Stimulated activated CD4-positive, alpha-beta T cell treated with anti-CD3 and anti-CD28 coated beads, Interleukin-15, amount 100 ng/mL, for 1 hour (primary cell): ENCODE measurements at places on chromosomes 11 and 22.
A peak's percentile ranks its signal among the peaks of the same experiment; 100 is the strongest.

DNA sequence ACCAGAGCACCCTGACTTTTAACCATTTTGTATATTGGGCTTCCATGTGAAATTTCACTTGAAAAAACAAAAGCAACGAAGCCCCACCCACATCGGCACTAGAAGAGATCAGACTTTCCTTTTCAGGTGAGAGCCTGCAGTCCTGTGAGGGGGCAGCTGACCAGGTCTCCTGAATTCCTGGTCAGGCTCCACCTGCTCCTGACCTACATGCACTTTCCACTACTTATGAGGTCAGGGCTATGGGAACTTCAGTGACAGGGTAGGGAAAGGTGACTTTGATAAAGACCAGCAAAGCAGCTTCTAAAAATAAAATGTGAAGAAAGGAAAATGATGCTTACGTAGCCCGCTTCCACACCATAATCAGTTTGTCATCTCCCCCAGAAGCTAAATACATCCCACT, 24.7 kb downstream of the HIRA start:
- DNase-seq = no peak

DNA sequence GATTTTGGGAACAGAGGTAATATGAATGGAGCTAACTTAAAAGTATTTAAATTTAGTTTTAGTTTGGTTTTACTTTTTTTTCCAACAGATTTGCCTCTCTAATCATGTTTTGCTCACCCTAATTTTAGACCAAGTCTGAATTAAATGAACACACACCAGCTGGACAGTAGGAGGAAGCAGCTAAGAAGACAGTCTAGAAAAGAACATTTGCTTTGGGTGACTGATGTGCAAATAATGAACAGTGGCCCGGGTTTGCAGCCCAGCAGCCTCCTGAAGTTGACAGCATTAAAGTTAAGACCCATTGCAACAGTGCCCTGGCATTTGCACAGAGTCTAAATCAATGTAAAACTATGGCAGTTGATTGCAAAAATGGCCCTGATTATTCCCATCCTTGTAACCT, 66.4 kb upstream of the SORL1 start:
- DNase-seq = no peak

DNA sequence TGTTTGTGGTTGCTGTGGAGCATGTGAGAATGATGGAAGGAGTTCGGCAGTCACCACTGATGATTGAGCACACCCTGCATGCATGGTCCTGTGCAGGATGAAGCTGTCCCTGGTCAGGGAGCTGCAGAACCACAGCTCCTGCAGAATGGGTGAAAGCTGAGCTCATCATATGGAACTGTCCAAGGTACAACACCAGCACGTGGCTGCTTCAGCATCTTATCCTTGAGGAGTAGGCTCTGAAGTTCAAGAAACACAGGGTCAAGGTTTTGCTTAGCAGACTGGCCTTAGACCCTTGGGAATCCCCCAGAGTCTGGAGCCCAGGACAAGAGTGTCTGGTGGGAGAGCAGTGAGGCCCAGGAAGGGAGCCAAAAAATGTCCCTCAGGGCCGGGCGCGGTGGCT, 182.4 kb upstream of the LARGE1 start:
- no peak for DNase-seq

- DNase-seq = no peak
These were observed 8.6 kb upstream of the INCENP start for GRCh38 chr11:62115085-62115694.

- peak; percentile 43 for DNase-seq
These were observed 53.0 kb upstream of the RDX start for GRCh38 chr11:110349138-110349996.

GRCh38 chr11:103700622-103701021, 335.8 kb upstream of the DDI1 start:
- DNase-seq = no peak

- DNase-seq = no peak
These were observed 16.8 kb downstream of the CRY2 start for GRCh38 chr11:45864041-45864440.

- DNase-seq = no peak
These were observed 7.8 kb upstream of the KDM2A start for GRCh38 chr11:67111261-67111660.

GRCh38 chr11:66159324-66159984, 89.4 kb downstream of the PACS1 start:
- no peak for DNase-seq

DNA sequence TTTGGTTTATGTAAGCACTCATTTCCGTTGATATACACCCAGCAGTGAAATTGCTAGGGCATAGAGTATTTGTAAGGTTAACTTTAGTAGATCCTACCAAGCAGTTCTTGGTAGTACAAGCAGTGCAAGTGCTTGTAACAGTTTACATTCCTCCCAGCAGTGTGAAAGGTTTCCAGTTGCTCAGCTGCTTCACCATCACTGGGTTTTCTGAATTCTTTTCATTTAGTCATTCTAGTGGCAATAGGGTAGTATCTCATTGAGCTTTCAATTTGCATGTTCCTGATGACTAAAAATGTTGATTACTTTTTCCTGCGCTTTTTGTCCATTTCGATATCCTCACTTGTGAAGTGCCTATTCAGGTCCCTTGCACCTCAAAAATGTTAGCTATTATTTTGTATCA, 34.3 kb downstream of the ZNF202 start:
- no peak for DNase-seq

- no peak for DNase-seq
These were observed 35.3 kb downstream of the ZNRF3 start for GRCh38 chr22:28918550-28919271.

GRCh38 chr11:35507688-35508087, 17.7 kb downstream of the PAMR1 start:
- DNase-seq = no peak

DNA sequence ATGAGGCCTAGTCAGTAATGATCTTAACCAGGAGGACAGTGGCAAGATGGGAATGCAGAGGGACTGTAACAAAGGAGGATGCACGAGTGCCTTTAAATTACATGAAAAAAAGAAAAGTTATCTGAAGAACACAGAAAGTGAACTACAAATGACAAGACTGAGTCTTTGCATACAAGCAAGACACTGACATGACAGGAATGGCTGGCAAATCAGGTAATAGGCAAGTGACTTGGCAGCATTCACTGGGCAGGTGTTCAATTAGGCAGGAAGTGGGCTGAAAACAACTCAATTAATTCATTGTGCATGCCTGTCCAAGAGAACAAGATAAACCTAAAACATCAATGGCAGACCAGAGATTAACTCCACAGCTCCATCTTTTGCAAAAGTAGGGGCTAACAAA, 24.0 kb downstream of the SMCO4 start:
- no peak for DNase-seq

DNA sequence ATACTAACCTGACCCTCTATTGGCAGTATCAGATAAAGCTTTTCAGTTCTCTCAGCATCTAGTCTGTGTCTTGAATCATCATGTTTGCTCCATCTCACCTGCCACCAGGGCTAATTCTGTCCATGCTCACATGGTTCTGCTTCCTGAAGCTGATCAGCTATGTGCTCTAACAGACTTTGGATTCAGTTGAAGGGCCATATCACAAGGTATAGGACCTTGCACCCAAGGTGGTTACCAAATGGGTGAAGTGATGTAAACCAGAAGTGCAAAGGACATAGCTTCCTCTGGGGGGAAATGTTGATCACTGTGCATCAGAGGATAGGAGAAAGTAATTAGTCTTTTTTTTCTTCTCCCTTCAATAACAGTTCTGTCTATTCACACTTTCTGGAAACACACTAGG, 417.0 kb upstream of the ANO5 start:
- no peak for DNase-seq

- no peak for DNase-seq
These were observed 772.8 kb upstream of the RAG2 start for GRCh38 chr11:37370817-37371216.

DNA sequence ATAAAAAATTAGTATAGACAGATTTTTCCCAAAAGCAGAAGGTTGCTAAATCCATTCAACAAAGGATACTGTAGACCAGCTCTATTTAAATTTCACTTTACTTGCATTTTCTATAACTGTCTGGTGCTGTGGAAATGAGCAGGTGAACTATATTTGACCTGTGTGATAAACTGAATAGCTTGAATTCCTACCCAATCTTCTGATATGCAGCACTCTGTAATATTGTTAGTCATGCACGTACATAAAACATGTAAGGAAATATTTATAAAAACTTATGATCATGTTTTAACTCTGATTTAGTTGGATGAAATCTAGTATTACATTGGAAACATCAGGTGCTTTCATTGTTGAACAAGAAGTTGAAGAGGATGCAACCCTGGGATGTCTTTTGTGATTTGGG, 213.6 kb downstream of the DBX1 start:
- no peak for DNase-seq

- DNase-seq = no peak
These were observed 87.5 kb upstream of the RCN1 start for GRCh38 chr11:32003335-32003734.

- no peak for DNase-seq
These were observed 9.1 kb downstream of the P2RY6 start for GRCh38 chr11:73281201-73281741.

- DNase-seq = no peak
These were observed 113.8 kb downstream of the NECTIN1 start for GRCh38 chr11:119615003-119615881.

GRCh38 chr11:19407677-19408270, 167.0 kb upstream of the E2F8 start:
- no peak for DNase-seq
